ENCODE measurements at places on chromosomes 16 and 17.

GRCh38 chr16:87259431-87259830, 57.8 kb downstream of the C16orf95 start:
- DNase-seq, result no peak

DNA sequence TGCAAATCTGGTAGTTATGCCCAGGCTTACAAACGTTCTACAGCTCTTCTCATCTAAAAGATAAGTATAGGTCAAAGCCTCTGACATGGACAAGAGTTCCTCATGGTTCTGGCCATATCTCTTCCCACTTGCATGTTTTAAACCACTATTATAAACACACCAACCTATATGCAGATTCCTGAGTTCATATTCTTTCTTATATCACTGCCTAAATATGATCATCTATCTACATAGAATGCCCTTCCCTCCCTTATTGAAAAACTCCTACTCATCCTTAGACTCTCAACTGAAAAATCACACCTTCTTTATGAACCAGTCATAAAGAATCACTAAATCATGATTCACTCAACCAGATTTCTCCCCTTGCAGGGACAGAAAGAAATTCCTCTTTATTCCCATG, 128.2 kb downstream of the CEP112 start:
- no peak for DNase-seq

DNA sequence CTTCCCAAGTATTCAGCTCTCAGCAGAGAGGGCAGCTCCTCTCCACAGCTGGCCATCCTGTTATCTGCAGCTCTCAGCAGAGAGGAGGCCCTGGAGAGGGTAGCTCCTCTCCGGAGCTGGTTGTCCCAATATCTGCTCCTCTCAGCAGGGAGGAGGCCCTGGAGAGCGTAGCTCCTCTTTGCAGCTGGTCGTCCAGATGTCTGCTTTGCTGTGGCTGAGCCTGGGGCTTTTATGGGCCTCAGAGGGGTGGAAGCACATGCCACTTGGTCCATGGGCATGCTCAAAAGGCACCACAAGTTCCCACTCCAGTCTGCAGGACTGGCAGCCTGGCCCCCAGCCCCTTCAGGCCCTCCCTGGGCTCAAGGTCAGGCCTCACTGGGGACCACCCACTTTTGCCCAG, 314.3 kb downstream of the KCNJ2 start:
- DNase-seq, result no peak

- DNase-seq, result no peak
These were observed 5.1 kb upstream of the CD68 start for GRCh38 chr17:7574176-7574953.

- DNase-seq, result no peak
These were observed 17.2 kb upstream of the CACNG4 start for GRCh38 chr17:66947311-66947710.

DNA sequence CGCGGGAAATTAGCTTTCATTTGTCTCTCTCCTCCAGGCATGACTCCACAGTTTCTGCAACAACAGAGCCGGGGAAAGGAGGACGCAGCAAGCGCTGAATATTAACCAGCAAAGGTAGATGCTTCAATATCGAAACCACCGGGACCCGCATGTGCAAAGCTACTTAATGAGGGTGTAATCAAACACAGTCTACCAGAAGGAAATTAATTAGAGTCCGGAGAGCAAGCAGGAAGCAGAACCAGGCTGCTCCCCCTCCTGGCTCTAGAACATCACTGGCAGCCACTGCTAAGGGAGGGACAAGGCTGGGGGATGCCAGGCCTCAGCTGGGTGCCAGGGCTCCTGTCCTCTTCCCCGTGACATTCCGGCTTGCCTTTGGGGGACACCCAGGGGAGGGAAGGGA, 21.7 kb downstream of the LRRC75A start:
- no peak for DNase-seq

DNA sequence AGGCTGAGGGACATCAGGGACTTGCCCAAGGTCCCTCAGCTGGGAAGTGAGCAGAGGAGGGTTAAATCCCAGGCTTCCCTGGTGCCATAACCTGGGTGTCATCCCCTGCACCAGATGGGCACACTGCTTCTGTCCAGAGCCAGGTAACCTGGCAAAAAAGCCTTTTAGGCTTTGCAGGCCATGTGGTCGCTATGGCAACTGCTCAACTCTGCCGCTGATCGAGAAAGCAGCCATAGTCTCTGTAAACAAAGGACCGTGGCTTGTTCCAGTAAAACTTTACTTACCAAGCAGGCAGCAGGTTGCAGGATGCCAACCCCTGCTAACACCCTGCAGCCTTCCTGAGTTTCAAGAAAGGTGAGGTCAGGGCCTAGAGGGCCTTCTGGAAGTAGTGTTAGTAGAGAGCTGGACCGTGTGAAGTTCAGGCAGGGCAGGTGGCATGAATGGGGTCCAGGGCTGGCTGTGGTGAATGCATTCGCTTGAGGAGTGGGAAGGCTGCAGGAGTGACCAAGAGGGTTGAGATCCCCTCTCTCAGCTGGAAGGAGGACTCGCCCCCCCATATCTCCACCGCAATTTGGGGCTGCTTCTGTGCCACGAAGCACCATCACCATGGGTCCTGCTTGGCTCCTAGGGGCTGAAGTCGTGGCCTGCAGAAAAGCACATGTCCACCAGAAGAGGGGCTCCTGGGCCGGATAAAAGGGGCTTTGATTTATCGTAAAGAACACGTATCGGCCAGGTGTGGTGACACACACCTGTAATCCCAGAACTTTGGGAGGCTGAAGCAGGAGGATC, 91.3 kb downstream of the SOCS1 start:
- no peak for DNase-seq

GRCh38 chr17:53757559-53757958, 65.2 kb upstream of the KIF2B start:
- DNase-seq, result no peak

GRCh38 chr17:28610376-28610775, 3.6 kb downstream of the RSKR start:
- DNase-seq, result no peak

- no peak for DNase-seq
These were observed 42.6 kb downstream of the SIAH1 start for GRCh38 chr16:48342591-48342990.

- DNase-seq, result no peak
These were observed 19.4 kb downstream of the UTS2R start for GRCh38 chr17:82390860-82391435.

DNA sequence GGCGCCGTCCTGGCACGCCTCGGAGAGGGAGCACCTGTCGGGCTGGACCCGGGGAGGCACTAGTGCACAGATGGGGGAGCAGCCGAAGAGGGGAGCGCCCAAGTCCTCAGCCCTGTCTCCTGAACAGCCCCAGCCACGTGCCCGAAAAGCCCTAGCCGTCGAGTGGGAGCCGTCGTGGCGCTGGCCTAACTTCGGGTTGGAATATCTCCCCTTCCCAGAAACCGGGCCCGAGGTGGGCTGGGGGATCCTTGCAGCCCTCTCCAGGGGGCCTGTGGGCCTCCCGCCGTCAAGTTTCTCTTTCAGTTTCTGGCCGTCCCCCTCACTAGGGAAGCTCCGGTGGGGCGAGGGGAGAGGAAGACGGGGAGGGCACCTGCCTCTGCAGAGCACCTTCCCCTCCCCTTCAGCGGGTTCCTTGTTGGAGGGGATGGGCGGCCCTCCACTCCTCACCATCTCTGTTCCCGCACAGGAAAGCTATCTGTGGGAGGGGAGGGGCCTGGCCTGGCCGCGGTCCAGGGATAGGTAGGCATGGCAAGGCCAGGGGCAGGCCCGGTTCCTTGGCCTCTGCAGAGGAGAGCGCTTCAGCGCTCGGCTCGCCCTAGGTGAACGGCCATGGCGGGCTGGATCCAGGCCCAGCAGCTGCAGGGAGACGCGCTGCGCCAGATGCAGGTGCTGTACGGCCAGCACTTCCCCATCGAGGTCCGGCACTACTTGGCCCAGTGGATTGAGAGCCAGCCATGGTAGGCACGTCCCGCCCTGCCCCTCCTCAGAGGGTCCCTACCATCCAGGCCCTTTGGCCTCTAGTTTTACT, 709 bp downstream of the STAT5A start:
- peak; percentile 40 for DNase-seq

DNA sequence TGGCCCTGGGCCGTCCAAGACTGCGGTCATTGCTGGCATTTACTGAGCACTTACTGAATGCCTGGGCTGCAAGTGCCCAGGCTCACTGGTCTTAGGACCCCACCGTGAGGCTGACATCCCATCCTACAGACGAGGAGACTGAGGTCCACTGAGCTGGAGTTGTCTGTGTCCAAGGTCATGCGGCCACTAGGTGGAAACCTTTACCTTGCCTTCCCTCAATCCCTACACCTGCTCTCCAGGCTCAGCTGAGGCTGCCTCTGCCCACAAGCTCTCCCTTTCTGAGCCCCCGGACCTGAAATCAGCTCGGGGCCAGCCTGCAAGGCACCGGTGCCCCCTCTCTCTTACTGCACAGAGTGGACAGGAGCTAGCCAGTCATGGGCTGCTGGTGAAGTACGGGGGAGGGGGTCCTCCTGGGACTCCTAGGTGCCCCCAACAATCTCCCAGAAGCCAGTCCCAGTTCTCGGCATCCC, 1.5 kb downstream of the CASKIN1 start:
- no peak for DNase-seq

GRCh38 chr16:2179576-2179975, 16.8 kb downstream of the CASKIN1 start:
- DNase-seq, result no peak

DNA sequence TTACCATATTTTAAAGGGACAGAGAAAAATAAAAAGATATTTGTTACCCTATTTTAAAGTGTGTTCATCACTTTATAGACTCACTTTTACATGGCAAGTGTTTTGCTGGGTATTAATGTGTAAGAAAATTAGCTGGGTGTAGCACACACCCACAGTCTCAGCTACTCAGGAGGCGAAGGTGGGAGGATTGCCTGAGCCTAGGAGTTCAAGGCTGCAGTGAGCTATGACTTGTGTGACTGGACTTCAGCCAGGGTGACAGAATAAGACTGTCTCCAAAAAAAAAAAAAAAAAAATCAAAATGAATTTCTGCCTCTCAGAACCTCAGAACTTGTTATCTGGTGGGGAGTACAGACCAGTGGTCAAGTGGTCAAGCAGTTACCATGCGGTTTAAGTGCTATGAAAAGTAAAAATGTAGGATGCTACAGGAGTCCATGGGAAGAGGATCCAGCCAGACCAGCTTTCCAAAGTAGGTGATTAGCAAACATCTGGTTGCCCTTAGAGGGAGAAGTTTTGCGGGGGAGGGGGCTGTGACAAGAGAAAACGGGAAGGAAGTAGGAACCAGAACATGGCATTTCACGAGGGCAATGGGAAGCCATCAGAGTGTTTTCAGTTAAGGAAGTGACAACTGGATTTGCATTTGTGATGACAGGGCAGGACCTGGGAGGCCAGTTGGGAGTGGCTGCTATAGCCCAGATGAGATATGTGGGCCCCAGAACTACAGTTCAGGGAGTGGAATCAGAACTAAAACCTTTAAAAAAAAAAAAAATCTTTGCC, 13.9 kb downstream of the CNEP1R1 start:
- DNase-seq, result no peak

DNA sequence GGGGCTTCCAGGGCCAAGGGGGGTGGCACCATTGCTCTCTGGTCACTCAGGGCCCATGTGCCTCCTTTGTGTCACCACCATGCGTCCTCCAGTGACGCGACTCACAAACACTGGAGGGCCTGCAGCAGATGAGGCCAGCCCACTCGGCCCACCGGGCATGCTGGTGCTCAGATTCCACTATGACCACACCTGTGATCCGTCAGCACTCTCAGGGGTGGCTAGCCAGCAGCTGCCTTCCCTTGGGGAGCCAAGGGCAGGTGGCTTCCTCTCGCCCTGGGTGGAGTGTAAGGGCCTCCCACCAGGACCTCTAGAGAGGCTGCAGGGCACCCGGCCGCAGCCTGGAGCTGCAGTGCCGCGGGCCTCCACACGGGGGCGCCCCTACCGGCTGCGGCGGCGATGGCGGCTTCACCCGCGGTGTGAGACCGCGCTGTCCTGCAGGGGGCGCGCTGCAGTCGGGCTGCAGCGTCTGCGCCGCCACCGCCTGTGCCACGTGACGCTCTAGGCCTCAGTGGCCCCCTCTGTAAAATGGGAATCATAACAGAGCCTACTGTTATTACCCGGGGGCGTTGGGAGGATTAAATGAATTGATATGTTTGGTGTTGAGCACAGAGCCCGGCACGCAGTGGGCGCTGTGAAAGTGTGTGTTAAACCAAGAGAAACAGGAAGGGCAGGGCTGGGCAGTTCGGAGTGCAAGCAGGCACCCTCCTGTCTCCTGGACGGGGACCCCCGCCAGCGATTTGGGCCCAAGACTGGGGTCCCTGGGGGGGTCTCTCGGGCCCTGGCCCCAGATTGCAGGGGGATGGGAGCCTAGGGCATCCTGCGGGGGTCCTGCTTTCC, 192.4 kb upstream of the GSE1 start:
- peak; percentile 68 for DNase-seq

- DNase-seq, result no peak
These were observed 225.6 kb downstream of the TANC2 start for GRCh38 chr17:63191610-63192009.

GRCh38 chr16:84689111-84689510, 10.7 kb upstream of the USP10 start:
- no peak for DNase-seq

DNA sequence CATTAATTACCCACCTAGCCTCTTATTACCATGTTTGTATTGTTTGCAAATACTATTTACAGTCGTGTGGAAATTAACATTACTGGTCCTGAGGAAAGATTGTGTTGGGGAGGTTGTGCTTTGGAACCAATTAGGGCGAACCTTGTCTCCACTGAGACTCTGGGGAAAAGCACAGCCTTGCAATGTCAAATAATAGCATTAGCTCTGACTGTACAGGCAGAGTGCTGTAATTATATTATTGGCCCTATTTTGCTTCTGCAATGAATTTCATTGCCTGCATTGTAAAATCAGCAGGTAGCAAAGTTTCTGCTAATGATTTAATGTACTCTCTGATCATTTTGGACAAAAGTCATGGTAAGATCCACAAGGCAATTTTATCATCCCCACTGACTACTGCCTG, 97.0 kb downstream of the WWOX start:
- no peak for DNase-seq

- no peak for DNase-seq
These were observed 1114.2 kb upstream of the GOT2 start for GRCh38 chr16:59848296-59848695.

GRCh38 chr17:59427425-59427921, 96.0 kb downstream of the YPEL2 start:
- peak; percentile 18 for DNase-seq

GRCh38 chr16:29315916-29316517, 90.5 kb downstream of the NPIPB11 start:
- no peak for DNase-seq

DNA sequence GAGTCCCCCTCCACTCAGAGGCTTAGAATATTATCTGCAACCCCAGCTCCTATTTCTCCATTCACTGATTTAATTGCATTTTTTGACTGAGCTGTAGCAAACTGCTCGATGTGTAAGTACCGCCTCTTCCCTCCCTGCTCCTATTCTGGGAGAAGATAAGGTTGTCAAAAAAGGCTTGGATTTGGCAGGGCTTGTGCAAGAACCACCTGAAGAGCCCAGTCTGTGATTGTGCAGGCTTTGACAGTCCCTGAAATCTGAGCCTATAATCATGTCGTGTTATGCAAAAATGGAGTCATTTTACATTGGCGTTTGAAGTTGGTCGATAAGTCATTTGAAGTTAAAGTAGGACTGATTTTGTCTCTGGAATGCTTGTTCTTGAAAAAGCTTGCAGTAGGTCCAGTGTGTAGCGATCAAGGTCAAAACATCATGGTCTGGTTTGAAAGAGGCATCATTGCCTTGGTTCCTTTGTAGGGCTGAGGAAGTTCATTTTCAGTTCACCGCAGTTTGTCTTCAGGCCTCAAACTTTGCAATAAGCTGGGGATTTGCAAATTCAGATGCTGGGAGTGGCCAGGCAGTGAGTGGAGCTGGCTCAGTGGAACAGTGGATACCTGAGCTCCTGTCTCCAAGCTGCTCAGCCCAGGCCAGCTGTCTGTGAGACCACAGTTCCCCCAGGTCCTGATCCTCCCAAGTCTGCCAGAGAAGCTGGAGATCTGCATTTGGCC, 68.8 kb downstream of the KATNIP start:
- no peak for DNase-seq

GRCh38 chr16:4690946-4691665, 2.3 kb upstream of the NUDT16L1 start:
- DNase-seq, result no peak
